Activated effector memory CD4-positive, alpha-beta T cell treated with anti-CD3 and anti-CD28 coated beads, Interleukin-2, amount 50 U/mL, for 16 hours (primary cell): ENCODE measurements at places on chromosomes 2 and 18.

DNA sequence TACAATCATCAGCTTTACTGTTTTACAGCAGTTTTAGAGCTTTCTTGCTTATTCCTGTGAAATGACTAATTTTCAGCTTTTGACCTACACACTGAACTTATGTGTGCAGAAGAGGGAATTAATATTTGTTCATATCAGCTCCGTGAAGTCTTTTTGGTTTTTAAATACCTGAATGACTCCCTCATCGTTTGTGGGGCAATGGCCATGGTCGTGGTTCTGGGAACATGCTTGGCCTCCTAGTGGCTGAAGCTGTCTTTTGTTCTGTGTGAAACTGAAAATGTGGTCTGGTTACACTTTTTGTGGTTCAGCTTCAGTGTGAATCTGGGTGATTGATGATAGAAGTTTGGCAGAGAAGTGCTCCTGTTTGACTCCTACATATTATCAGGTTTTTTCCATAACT is 408.1 kb downstream of the THSD7B start:
- no peak for DNase-seq

DNA sequence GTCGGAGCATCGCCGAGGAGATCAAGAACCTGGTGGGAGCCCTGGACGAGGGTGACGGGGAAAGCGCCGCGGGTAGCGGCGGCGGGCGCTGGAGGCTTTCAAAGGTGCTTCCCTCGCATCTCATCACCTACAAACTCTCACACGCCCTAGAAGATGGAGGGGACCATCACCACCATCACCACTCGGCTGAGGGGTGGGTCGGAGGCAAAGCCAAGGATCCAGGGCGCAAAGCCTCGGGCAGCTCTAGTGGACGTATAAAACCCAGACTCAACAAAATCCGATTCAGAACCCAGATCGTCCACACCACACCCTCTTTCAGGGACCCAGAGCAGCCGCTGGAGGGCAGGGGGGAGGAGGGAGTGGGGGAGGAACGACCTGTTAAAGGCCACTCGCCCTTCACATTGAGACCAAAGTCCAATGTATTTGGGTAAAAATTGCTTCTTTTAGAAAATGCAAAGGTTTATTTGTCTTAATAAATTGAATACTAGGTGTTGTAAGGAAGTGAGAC is 1.5 kb downstream of the SOWAHC start:
- no peak for DNase-seq

DNA sequence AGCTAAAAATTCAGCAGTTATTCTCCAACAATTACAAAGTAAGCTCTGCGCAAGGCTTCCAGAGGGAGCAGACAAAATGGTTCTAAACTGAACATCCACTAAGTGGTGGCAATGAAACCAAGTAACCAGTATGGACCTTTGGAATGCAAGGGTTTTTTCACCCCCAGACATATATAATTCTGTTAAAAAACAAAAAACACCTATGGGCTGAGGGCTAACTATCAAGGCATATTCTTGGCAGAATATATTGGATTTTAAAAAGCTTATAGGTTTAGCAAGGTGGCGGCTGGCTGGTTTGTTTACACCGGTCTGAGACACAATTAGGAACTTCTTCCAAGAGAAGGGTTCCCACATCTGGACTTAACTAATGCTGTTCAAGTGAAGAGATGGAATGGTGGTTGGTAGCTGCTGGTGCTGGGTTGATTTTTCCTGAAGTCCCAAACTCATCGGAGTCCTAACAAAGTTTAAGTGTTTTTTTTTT is 2.8 kb downstream of the ZFP36L2 start:
- no peak for DNase-seq

- no peak for DNase-seq
Observed at GRCh38 chr18:6056171-6056910, 161.0 kb upstream of the TMEM200C start.
